ENCODE measurements at places on chromosomes 16 and 17.

- no peak for DNase-seq
Measured at GRCh38 chr16:56368545-56368944, 56.8 kb downstream of the AMFR start.

GRCh38 chr16:17413508-17413907 lies 57.3 kb downstream of the XYLT1 start:
- no peak for DNase-seq

DNA sequence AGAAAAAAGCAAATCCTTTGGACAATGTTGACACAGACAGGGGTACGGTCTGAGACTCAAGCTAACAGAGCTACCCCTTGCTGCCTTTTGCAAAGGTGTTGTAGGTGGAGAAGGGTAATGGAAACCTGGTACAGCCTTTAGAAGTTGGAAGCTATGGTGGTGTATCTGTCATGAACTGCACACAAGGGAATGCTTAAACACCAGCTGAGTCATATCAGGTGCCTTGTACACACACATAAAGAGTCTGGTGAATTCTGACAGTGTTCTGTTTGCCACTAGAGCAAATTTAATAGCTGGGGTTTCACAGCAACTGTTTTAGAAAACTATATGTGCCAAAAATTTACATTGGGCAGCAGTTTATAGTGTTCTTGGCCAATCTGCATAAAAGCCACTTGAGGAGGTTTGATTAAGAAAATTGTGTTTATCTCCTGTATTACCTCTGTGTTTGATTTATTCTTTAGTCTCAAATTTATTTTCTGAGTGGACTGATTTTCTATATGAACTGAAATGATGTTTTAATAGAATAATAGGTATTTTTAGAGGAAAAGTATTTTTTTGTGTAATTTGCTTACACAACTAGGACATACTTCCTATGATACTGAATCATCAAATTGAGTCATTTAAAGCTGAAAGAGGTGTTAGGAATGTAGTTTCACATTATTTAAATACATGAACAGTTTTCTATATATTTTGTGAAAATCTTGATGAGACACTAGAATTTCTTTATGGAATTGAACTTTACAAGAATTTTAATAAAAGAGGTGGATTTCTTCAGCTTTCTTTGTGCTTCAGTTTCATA lies 136.9 kb downstream of the MAP2K6 start:
- DNase-seq: no peak

- DNase-seq: no peak
Measured at GRCh38 chr17:70158591-70158990, 10.7 kb upstream of the KCNJ2 start.

DNA sequence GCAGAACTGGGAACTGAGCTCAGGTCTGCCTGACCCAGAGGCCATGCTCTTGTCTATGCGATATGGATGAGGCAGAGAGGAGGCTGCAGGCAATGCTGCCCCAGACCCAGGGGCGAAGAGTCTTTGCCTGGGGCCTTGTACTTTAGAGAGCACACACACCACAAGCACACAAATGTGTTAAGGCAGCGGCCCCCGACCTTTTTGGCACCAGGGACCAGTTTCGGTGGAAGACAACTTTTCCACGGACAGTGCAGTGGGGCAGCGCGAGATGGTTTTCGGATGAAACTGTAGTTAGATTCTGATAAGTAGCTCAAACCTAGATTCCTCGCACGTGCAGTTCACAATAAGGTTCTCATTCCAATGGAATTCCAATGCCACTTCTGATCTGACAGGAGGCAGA lies 6.7 kb downstream of the MT4 start:
- no peak for DNase-seq

Measured in GF-D8 (cell line).